Stimulated activated CD4-positive, alpha-beta T cell treated with anti-CD3 and anti-CD28 coated beads, Interleukin-4, amount 100 ng/mL, for 48 hours (primary cell): ENCODE measurements at places on chromosomes 16 and 17.

GRCh38 chr16:20041924-20042596 is 31.6 kb downstream of the GPR139 start:
- no peak for DNase-seq

- no peak for DNase-seq
These were observed 69.4 kb upstream of the NKD1 start for GRCh38 chr16:50478773-50479149.

DNA sequence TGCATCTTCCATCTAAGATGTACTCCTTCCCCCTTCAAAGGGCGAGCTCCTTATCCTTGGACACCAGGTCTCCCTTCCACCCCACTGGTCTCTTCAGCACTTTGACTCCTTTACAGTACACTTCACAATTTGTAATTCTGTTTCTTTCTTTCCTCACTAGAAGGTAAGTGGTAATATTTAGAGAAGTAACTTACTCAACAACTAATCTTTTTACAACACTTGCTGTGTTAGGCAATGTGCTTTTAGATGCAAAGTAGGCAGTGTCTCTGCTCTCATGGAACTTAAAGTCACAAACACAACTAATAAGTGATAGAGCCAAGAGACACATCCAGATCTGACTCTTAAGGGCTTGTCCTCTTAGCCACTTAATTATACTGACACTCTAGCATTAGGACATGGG is 6.4 kb downstream of the SIAH1 start:
- DNase-seq: no peak

GRCh38 chr16:62717026-62717425 is 680.8 kb upstream of the CDH8 start:
- DNase-seq: no peak

DNA sequence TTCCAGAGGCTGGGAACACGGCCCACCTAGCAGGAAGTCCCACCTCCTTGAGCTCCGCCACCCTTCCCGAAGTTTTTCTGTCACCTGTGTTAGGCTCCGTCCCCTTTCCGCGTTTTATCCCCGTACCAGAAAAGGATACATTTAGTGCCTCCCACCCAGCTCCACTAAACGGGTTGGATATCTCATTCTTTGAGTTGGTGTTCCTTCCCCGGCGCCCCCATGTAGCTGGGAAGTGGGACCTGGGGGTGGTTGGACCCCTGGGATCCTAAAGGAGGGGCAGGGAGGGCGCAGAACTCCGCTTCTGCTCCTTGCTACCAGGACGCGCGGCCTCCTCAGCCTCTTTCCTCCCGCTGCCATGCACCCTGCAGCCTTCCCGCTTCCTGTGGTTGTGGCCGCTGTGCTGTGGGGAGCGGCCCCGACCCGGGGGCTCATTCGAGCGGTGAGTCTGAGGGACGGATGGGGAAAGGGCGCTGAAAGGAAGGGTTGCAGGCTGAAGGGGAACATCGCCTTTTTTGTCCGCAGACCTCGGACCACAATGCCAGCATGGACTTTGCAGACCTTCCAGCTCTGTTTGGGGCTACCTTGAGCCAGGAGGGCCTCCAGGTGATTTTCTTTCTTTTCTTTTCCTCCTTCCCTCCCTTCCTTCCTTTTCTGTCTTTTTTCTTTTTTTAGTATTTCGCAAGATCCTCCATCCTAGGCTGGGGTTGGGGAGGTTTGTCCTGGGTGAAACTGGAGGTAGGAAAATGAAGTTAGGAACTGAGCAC is 669 bp downstream of the RNF167 start:
- DNase-seq: no peak
